Stomach (tissue), 19 donors: ENCODE measurements at places on chromosomes 11 and 22. TPM values are rescaled to one million over a fixed set of nuclear protein-coding genes. Genes with fewer than 3 reads are reported as not detected.

The MFNG gene
- total RNA-seq, result 1.7 TPM

The MMP27 gene
- not detected for total RNA-seq

The VPREB1 gene
- total RNA-seq, result 2.2 TPM

The OR10D3 gene
- total RNA-seq, result not detected

The ST14 gene
- total RNA-seq, result 380 TPM

The PHOX2A gene
- total RNA-seq, result not detected

The OR52E6 gene
- total RNA-seq, result not detected

The SLC25A45 gene
- total RNA-seq, result 101 TPM

The OR51B6 gene
- total RNA-seq, result not detected

The CLCF1 gene
- total RNA-seq, result 12.8 TPM

- peaks cover 10% of the 10 kb centered on the region for H3K4me1 ChIP-seq
- H3K27me3 ChIP-seq, result no peaks in the 10 kb centered on the region
- DNase-seq, result peak; percentile 41
- peak overlapping the region; percentile 92 for H3K4me3 ChIP-seq
Measured at GRCh38 chr22:46150655-46151477, 540 bp downstream of the PPARA start.

DNA sequence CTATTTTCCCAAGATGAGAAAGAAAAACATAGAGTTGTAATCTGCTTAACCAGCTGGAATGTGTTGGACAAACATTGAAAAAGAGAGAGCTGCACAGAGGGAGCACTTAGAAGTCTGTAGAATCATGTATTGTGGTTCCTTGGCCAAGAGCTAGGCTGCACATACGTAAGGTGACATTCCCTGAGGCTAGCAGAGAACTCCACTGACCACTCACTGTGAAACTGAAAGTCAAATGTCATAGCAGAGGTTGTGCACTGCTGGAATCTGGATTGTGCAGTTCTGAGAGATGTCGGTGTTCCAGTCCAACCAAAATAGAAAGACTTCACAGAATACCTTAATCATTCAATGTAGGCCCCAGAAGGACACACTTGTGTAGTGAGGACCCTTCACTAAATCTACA, 772.8 kb upstream of the RAG2 start:
- H3K27ac ChIP-seq, result no peak overlapping the region
- no peaks in the 10 kb centered on the region for H3K27me3 ChIP-seq
- DNase-seq, result no peak

DNA sequence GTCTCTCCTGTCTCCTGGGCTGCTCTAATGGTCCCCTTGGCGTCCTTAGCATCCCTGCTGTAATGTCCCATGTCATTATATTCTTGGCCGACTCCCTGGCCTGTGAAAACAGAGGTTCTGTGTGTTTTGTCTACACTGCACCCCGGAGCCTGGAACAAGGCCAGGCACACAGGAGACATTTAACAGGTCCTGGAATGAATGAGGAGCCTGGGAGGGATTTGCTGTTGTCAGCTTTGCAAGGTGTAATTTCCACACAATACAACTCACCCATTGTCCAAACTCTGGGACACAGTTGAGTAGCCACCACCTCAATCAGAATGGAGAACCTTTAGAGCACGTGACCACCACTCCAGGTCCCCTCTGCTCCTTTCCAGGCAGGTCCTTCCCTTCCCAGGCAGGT, 14.9 kb upstream of the PDGFB start:
- DNase-seq, result no peak
- H3K4me3 ChIP-seq, result no peak overlapping the region
- no peaks in the 10 kb centered on the region for H3K27me3 ChIP-seq
- H3K4me1 ChIP-seq, result peaks cover 5% of the 10 kb centered on the region

GRCh38 chr11:133955945-133956421, 785 bp downstream of the IGSF9B start:
- H3K4me1 ChIP-seq, result peaks cover 19% of the 10 kb centered on the region
- no peaks in the 10 kb centered on the region for H3K36me3 ChIP-seq
- peak overlapping the region; percentile 85 for H3K27ac ChIP-seq
- DNase-seq, result no peak

- no peaks in the 10 kb centered on the region for H3K27me3 ChIP-seq
- H3K4me1 ChIP-seq, result peaks cover 28% of the 10 kb centered on the region
- H3K4me3 ChIP-seq, result no peak overlapping the region
- no peaks in the 10 kb centered on the region for H3K36me3 ChIP-seq
Measured at GRCh38 chr22:35465109-35465701, 65.3 kb downstream of the MCM5 start.

DNA sequence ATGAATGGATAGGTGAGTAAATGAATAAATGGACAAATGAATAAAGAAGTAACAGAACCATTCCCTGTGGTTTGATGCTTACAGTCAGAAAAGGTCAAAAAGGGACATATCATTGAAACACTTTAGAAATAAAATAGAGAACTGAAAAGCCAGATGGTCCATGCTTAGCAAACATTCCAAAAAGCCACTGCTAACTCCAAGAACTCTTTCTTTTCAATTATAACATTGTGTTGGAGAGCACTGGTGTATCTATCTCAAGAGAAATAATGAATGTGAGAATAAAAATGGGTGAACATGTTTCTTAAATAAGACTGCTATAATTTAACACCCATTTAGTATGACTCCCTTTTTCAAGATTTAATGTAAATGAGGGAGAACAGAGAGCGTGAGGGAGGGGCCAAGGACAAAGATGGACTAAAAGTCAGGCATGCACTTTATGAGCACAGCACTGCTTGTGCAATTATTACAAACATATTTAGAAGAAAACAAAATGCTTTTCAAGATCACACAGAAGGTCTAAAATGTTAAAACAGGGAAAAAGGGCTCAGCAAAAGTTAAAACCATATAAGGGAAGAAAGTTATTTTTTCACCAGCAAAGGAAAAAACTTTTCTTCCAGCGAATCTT, 224.3 kb upstream of the PITPNB start:
- peaks cover 62% of the 10 kb centered on the region for H3K4me1 ChIP-seq
- no peak overlapping the region for H3K4me3 ChIP-seq
- H3K27me3 ChIP-seq, result no peaks in the 10 kb centered on the region
- no peak overlapping the region for H3K27ac ChIP-seq

DNA sequence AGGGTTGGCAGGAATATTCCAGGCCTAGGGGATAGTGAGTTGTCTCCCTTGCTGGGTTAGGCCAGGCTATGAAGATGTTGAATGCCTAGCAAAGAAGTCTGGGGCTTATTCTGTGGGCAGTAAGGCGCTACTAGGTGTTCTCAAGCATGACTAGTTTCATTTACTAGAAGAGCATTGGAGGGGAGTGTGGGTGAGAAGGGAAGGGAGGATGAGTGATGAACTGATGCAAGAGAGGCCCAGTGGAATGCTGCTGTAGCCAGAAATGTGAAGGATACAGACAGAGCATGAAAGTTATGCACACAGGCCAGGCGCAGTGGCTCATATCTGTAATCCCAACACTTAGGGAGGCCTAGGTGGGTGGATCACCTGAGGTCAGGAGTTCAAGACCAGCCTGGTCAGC, 33.5 kb downstream of the POU2F3 start:
- DNase-seq, result no peak
- H3K27ac ChIP-seq, result no peak overlapping the region
- H3K4me3 ChIP-seq, result no peak overlapping the region
- no peaks in the 10 kb centered on the region for H3K36me3 ChIP-seq
- H3K27me3 ChIP-seq, result no peaks in the 10 kb centered on the region

DNA sequence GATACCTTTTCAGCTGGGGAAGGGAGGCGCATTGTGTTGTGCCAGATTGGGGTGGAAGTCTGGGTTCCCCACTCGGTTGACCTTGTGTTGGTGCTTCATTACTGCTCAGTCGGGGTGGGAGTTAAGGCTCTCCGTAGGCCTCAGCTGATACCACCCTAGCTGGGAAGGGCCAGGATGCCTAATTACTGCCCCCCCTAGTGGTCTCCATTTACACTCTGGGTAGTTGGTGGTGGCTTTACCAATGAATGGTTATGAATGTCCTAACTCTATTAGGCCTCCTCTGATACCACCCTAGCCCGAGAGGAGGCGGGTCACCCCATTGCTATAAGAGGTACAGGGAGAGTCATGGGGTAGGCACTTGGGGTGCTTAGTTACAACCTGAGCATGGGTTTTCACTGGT, 27.5 kb upstream of the HIKESHI start:
- H3K36me3 ChIP-seq, result peaks cover 13% of the 10 kb centered on the region
- peaks cover 6% of the 10 kb centered on the region for H3K4me1 ChIP-seq
- H3K4me3 ChIP-seq, result no peak overlapping the region
- no peaks in the 10 kb centered on the region for H3K27me3 ChIP-seq

DNA sequence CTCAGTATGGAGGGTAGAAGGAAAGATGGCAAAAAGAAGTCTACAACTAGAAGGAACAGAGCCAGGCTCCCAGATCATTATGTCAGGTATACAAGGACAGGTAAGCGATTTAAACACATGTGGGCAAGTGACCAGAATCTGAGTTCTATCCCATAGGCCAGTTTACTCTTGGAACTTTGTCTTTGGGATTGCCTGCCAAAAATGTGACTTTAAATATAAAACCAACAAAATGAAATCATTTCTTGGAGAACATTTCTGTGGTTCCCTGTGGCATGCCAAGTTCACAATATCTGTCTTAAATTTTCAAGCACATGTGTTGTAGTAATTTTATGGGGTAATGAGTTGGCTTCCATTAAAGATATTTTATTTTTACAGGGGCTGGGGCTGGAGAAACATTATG, 141.0 kb downstream of the SLC17A6 start:
- no peak for DNase-seq
- no peaks in the 10 kb centered on the region for H3K36me3 ChIP-seq
- no peaks in the 10 kb centered on the region for H3K4me1 ChIP-seq
- no peak overlapping the region for H3K27ac ChIP-seq

DNA sequence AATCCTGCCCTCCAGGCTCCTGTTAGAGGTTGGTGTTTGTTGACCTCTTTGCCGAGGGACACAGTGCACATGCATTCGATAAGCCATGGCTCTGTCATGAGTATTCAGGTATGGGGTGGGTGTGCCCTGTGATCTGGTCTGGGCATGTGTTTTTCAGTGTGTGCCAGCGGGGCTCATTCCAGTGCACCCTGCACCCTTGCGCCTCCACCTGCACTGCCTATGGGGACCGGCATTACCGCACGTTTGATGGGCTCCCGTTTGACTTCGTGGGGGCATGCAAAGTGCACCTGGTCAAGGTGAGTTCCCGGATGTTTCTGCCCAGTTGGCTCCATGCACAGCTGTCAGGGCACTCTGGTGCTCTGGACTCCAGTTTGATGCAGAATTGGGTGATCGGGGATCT, 44.2 kb downstream of the OTOG start:
- no peak for DNase-seq
- no peak overlapping the region for H3K4me3 ChIP-seq
- H3K36me3 ChIP-seq, result no peaks in the 10 kb centered on the region

DNA sequence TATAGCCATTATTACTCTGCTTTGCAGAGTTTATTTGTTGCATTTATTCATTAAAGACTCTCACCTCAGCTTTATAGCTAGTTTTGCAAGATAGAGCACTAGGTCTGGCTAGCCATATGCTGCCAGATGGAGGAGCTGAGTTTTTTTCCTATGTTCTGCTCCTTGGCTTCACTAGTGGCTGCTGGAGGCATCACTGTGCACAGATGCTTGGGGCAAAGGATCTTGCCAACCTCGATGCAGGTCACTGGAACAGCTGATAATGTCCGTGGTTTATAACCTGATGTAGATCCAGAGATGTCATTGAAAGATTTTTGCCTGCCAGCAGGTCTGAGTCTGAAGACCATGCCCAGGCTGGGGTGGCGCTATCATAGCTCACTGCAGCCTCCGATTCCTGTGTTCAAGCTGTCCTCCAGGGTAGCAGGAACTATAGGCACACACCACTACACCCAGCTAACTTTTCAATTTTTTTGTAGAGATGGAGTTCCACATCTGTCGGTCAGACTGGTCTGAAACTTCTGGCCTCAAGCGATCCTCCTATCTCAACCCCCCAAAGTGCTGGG, 63.2 kb downstream of the PACS1 start:
- no peak for DNase-seq
- H3K36me3 ChIP-seq, result no peaks in the 10 kb centered on the region
- no peak overlapping the region for H3K4me3 ChIP-seq
- H3K27me3 ChIP-seq, result no peaks in the 10 kb centered on the region
- H3K4me1 ChIP-seq, result no peaks in the 10 kb centered on the region

GRCh38 chr22:17831501-17832251, 57.4 kb upstream of the BID start:
- H3K4me1 ChIP-seq, result peaks cover 15% of the 10 kb centered on the region
- H3K27me3 ChIP-seq, result no peaks in the 10 kb centered on the region
- DNase-seq, result peak; percentile 25

DNA sequence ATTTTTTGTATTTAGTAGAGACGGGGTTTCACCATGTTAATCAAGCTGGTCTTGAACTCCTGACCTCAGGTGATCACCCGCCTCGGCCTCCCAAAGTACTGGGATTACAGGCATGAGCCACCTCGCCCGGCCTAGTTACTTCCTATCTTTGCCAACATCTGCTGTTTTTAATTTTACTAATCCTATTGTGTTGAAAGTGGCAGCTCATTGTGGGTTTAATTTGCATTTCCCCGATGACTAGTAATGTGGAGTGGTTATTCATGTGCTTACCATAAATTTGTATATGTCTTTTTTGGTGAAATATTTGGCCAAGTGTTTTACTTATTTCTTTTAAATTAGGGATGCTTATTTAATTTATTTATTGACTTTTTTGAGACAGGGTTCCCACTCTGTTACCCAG, 74.2 kb upstream of the SLC25A18 start:
- H3K27me3 ChIP-seq, result no peaks in the 10 kb centered on the region
- H3K36me3 ChIP-seq, result no peaks in the 10 kb centered on the region
- DNase-seq, result no peak
- H3K4me1 ChIP-seq, result no peaks in the 10 kb centered on the region
- H3K4me3 ChIP-seq, result no peak overlapping the region
- no peak overlapping the region for H3K27ac ChIP-seq

GRCh38 chr11:134097166-134097565, 28.3 kb downstream of the JAM3 start:
- H3K27me3 ChIP-seq, result no peaks in the 10 kb centered on the region
- H3K36me3 ChIP-seq, result no peaks in the 10 kb centered on the region
- peaks cover 7% of the 10 kb centered on the region for H3K4me1 ChIP-seq

GRCh38 chr11:73259406-73260126, 12.6 kb upstream of the P2RY6 start:
- H3K27me3 ChIP-seq, result peaks cover 13% of the 10 kb centered on the region
- no peak overlapping the region for H3K27ac ChIP-seq
- H3K36me3 ChIP-seq, result no peaks in the 10 kb centered on the region
- peaks cover 16% of the 10 kb centered on the region for H3K4me1 ChIP-seq
- no peak overlapping the region for H3K4me3 ChIP-seq
- DNase-seq, result no peak

DNA sequence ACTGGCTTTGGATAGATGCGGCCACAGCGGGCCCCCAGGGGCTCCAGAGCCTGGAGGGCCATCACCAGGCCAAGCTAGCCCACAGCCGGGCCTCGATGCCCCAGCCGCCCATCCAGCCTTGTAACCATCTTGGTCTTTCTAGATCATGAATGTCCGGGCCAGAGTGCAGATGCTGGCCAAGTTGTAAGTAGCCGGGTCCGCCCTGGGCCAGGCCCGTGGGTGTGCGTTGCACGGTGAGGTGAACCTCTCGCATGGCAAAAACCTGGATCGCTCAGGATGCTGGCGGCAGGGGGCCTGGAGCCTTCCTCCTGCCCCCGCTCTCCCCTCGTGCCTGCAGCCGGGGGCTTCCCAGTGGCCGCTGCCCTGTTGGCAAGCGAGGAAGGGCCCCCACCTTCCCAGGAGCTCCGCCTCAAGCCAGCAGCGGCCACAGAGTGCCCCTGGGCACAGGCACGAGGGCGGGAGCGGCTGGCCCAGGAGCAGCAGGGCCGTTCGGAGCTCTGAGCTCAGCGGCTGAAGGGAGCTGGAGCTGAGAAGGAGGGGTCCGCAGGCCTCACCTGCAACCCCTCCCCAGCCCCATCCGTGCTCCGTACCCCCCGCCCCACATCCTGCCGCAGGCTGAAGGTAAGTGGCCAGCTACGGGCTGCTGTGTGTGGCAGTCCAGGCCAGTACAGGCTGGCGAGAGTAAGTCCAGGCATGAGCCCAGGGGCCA, 10.9 kb upstream of the MRPL23 start:
- H3K27me3 ChIP-seq, result no peaks in the 10 kb centered on the region
- no peaks in the 10 kb centered on the region for H3K36me3 ChIP-seq
- no peak overlapping the region for H3K4me3 ChIP-seq
- DNase-seq, result no peak
